Stimulated activated CD4-positive, alpha-beta T cell treated with anti-CD3 and anti-CD28 coated beads, Interleukin-4, amount 100 ng/mL, for 4 hours (primary cell): ENCODE measurements at places on chromosomes 1 and 21.

- DNase-seq, result no peak
These were observed 12.3 kb upstream of the C4BPB start for GRCh38 chr1:207076181-207076955.

GRCh38 chr1:42913426-42914091 lies 45.1 kb downstream of the SLC2A1 start:
- peak; percentile 50 for DNase-seq

- DNase-seq, result no peak
These were observed 104.2 kb upstream of the TARDBP start for GRCh38 chr1:10908266-10908665.

GRCh38 chr1:215606564-215607168 lies 39.6 kb downstream of the KCTD3 start:
- DNase-seq, result no peak
